CD4-positive, alpha-beta T cell treated with Interleukin-4 for 1 hour (primary cell): ENCODE measurements at places on chromosomes 1 and 21.

GRCh38 chr1:152441756-152442155 is 27.7 kb upstream of the CRNN start:
- no peak for DNase-seq

DNA sequence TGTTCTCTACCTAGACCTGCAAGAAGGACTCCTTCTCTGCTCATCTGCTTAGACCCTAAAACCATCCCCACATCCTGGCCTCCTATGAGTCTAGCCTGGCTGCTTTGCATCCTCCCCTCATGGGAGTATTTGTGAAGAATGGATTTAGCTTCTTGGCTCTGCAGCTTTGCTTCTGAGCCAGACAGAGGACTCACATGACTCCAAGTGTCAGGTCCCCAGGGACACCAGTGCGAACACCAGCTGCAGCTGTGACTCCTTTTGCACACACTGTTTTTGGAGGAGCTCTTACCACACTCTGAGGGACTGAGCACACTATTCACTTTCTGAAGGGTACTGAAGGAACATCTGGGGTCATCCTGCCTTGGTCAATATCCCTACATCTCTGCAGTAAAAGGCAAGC is 131.8 kb upstream of the SGIP1 start:
- peak; percentile 79 for DNase-seq

DNA sequence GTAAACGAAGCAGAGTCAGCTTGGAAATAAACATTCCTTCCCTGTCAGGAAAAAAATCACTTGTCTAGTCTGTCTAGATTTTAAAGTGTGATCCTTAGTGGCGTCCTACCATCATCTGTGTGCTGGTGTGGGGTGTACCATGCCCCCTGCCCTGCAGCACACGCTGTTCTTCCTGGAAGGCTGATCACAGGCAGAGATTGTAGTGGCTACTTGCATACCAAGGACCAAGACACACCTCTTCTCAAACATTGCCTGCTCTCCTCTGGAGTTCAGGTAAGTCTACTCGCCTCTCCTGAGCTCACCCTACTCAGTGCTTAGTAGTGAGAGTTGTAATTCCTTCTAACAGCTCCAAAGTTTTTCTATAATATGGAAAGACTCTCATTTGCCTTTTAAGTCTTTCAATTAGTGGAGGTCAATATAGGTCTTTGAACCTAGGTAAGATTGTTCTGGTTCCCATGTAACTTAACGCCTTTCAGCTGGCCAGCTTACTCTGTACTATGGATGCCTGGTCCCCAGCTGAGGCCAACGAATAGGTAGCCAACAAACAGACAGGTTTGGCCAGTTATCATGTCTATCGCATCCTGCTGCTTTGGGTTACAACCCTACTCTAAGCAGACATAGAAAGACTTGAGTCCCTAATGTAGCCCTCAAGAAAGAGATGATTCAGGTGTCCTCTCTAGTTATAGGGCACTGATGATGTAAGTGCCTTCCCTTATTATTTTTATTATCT is 55.4 kb downstream of the XCL1 start:
- DNase-seq, result no peak

DNA sequence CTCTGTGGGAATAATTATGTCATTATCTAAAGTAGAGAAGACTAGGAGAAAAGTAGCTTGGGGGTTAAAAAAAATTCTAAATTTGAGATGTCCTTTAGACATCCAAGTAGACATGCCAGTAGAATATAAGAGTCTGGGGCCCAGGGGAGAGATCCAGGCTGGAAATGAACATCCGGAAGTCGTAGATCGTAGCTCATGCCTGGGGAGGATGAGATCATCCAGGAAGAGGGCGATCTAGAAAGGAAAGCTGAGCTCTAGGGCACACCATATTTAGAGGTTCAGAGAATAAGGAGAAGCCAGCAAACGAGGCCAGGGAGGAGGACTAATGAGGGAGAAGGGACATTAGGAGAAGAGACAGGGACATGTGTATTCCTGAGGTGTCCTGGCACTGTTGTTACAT is 12.2 kb downstream of the NGF start:
- DNase-seq, result no peak

GRCh38 chr1:173181791-173182190 is 25.3 kb downstream of the TNFSF4 start:
- no peak for DNase-seq

- no peak for DNase-seq
Observed at GRCh38 chr21:24895885-24896734, 711.2 kb downstream of the MRPL39 start.

DNA sequence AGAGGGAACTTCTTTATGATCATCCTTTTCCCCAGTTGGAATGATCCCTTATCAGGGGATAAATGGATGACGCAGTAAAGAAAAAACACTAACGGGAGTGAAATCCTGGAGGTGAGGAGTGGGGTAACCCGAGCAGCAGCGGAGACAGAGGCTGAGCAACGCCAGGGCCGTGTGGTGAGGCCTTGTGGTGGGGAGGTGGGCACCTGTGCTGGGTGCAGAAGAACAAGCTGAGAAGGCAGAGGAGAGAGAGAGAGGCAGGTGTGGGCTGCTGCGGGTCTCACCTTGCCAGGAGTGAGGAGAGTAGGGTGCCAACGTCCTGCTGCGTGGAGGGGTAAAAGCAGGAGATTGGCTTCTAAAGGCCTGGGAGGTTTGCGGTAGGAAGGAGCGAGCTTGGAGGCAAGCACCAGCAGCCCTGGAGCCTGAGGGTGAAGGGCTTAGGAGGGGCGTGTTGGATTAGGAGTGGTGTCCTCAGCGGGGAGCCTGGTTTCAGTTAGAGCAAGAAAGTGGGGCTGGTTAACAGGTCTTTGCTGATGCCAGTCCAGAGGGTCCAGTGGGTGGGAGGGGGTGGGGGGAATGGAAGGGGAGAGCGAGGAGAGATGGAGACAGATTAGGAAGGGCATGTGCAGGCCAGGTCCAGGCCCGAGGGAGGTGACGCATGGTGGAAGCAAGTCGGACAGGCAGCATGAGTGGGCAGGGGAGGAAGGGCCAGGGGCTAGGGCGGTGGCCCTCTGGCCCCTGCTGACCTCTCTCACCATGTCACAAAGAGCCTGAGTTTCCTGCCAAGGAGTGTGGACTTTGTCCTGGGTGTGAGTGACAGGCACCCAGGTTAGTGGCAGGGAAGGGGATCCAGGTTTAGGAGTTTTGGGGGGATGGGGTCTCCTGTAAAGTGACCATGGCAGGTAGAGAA is 36.7 kb upstream of the LHX4 start:
- DNase-seq, result no peak

GRCh38 chr1:218401441-218401997 is 56.4 kb downstream of the TGFB2 start:
- no peak for DNase-seq

- no peak for DNase-seq
Observed at GRCh38 chr21:41488080-41488479, 19.9 kb downstream of the TMPRSS2 start.

- no peak for DNase-seq
Observed at GRCh38 chr1:32055416-32055815, 17.3 kb upstream of the TMEM39B start.

DNA sequence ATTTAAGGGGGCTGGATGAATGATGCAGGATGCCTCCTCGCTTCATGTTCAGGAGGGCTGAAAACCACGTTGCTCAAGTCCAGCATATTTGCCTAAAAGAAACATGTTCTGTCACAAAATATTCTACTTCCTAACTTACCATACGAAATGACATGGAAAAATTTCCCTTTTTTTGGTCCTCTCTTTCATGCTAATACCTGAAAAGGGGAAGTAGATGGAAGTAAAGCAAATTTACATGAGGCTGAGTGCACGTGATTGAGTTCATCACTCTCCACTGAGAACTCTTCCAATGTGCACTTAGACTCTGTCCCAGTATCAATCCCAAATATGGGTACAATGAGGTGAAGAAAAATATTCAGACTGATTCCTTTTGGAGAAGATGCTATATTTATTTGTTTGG is 23.0 kb downstream of the XCL2 start:
- DNase-seq, result no peak

DNA sequence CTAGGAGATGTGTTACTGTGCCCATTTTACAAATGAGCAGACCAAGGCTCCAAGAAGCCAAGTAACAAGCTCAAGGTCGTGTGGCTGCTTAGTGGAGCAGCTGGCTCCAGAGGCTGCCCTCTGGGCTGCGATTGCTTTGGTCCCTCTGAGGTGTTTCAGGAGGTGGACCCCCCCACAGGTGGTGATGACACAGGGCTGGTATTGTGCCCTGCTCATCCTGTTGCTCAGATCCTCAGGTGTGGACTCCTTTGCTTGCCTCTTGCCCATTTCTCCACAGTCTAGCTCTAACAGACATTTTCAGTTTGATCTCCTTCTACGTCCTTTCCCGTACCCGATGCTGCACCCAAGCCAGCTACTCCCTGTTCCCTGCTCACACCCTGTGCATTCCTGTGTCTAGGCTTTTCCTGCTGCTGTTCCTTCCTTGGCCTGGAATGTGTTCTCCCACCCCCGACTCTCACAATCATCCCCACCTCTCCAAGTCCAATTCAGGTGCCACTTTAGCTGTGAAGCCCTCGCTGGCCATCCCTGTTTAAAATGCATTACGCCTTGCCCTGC is 28.1 kb upstream of the GRHL3 start:
- no peak for DNase-seq

DNA sequence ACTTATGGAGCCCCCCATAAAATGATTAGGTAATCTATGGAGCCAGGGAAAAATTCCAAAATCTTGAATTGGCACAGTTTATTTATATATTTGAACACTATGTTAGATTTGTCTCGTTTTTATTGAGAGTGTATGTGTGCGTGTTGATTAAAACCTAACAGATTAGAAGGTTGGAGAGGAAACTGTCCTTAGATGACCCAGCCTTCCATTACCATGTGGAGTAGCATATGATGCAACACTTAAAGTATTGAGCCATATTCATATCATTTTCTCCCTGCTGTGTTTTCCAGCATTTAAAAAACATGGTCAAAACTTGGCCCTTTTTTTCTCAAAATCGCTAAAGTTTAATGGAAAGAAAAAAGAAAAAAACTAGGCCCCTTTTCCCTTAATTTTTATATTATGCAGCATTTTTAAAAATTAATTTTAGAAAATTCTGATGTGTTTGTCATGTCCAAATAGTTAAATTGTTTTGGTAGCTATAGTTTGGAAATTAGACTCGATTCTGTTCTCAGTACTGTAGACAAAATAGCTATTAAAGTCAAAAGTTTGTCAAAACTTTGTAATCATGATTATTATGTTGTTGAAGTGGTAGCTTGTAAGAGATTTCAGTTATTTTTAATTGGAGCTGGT is 2.3 kb downstream of the LRRC8D start:
- no peak for DNase-seq

DNA sequence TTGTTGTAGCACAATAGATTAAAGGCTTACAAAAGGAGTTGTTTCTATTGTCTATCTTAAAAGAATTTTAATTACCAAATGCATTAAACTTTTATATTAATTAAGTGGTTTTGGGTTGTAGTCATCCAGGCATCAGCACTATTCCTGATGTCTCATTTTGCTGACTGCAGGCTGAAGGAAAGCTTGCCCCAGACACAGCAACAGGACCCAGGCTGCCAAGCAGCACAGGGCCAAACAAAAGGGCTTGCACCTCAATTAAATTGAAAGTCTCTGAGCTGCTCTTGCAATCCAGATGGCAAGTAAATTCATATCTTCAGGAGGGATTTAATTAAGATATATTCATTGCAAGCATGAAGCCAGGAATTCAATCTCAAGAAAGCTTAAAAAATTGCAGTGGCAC is 80.7 kb upstream of the CHODL start:
- no peak for DNase-seq

- no peak for DNase-seq
Observed at GRCh38 chr1:23699280-23700179, 7.9 kb downstream of the RPL11 start.

GRCh38 chr1:246691622-246692495 is 32.4 kb upstream of the SCCPDH start:
- DNase-seq, result no peak

DNA sequence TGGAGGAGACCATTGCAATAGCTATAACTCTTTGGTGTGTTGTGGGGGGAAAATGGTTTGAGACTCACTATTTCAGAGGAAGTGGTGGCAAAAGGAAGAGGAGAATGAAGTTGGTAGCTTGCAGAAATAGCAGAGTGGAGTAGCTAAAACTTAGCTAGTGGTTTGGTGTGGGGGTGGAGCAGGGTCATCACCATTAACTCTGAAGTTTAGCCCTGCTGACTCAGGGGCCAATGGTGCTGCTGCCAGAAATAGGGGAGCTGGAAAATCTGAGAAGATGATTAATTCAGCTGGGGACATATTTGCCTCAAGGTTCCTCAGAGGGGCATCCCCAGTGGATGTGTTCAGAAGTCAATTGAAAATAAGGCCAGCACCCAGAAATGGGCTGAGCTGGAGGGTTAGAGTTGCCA is 65.4 kb downstream of the RUNX1 start:
- DNase-seq, result peak; percentile 38

GRCh38 chr1:186783193-186783592 is 45.6 kb upstream of the PLA2G4A start:
- no peak for DNase-seq

DNA sequence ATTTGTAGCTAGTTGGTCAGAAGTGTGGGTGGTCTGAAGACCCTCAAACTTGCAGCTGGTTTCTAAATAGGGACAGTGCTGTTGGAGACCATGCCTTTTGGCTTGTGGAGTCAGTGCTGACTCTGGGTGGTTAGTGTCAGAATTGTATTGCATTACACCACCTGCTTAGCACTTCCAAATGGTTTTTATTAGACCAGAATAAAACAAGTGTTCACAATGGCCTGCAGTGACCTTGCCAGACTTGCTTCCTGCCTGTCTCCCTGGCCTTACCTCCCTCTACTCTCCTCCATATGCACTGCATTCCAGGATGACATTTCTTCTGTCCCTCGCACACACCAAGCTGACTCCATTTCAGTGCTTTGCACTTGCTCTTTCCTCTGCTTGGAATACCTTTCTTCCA is 72.7 kb upstream of the CNIH3 start:
- DNase-seq, result no peak

GRCh38 chr21:33325222-33326067 is 675 bp downstream of the IFNAR1 start:
- DNase-seq, result peak; percentile 83

DNA sequence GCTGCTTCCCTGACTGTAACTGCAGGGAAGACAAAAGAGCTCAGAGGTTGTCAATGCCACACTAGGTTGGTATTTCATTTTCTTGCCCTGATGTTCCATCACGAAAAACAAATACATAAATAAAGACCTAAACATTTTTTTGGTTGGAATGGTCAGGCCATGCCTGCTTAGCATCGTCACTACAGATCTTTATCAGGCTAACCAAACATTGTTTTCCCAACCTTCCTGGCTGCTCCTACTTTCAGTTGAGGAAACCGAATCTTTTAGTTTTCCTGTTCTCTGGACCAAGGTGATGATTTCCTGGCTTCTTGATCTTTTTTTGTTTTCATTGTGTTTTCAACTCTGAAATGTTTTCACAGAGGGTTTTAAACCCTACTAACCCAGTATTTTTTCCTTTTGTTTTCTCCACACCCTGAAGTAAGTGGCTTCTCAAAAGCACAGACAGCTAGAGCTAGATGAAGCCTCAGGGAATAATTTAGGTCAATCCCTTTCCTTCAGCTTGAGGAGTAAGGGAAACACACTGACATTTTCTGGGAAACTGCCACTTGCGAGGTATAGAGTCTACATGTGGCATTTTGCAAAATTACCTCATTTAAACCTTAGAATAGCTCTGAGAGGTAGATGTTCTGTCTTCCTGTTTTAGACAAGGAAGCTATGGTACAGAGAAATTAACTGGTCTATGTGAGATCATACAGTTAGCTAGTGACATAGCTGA is 67.2 kb upstream of the CNN3 start:
- DNase-seq, result no peak
